ENCODE measurements at places on chromosomes 4 and X.

- DNase-seq, result no peak
These were observed 151.6 kb downstream of the LRBA start for GRCh38 chr4:150863456-150863855.

DNA sequence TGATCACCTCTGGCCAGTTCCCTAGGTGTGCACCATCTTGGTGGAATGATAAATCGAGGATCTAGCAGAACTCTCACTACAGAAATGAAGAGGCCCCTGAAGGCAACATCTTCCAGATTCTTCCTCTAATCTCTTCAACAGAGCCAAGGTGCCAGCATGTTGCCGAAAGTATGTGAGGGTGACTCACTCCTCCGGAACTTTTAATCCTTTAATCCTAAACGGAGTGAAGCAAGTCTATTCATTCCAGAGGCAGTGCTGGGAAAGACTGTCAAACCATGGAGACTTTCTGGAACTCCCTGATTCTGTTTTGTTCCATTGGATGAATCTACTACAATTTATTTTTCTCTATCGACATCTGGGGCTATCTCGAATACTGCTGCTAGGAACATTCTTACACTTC, 68.7 kb downstream of the SUPT20HL2 start:
- DNase-seq, result no peak

GRCh38 chrX:121642415-121642814, 595.0 kb downstream of the GLUD2 start:
- no peak for DNase-seq

GRCh38 chr4:158993891-158994290, 109.0 kb upstream of the RAPGEF2 start:
- DNase-seq, result no peak

GRCh38 chr4:15493411-15493810, 23.7 kb downstream of the CC2D2A start:
- no peak for DNase-seq

- no peak for DNase-seq
These were observed 4.8 kb downstream of the CAPN6 start for GRCh38 chrX:111265486-111265885.

GRCh38 chrX:69074726-69075125, 90.5 kb downstream of the PJA1 start:
- DNase-seq, result no peak

DNA sequence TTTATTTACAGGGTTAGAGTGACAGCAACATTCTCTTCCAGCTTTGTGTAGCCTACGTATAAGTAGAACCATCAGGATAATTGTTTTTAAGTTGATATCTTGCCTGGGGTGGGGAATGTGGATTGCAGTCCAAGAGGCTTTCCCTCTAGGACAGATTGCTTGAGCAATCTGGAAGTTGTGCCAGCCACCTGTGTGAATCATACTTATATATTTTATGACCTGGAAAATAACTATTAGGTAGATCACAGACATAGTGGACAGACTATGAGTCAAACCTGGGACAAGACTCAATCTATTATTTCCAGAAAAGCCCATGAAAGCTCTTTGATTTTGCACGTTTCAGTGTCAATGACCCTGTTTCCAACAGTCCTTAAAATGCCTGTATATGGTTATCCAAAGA, 98.9 kb downstream of the TLL1 start:
- no peak for DNase-seq

GRCh38 chrX:141638550-141638949, 49.0 kb downstream of the SPANXA2 start:
- DNase-seq, result no peak

DNA sequence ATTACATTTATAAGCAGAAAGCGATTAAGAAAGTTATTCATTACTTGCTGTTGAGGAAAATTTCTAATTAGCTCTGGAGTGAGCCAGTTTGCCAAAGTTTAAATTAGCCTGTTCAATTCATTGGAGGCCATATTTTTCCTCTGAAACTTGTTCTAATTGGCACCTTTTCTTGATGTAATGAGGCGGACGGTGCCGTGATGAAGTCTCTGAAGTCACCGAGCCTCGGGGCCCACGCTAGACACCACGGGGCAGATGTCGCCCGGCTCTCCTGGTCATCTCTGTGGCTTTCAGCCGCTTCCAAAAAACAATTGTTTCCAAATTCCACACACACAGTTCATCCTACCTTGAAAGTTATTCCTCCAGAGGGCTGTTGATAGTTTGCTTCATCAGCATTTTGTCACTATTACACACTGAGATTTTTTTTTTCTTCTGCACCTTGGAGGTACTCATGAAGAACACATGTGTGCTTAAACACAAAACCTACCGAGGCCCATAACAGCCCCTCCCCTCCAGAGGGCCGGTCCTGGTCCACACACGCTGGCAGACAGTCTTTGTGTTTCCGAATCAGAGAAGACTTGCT, 3.9 kb upstream of the CTAG2 start:
- no peak for DNase-seq

DNA sequence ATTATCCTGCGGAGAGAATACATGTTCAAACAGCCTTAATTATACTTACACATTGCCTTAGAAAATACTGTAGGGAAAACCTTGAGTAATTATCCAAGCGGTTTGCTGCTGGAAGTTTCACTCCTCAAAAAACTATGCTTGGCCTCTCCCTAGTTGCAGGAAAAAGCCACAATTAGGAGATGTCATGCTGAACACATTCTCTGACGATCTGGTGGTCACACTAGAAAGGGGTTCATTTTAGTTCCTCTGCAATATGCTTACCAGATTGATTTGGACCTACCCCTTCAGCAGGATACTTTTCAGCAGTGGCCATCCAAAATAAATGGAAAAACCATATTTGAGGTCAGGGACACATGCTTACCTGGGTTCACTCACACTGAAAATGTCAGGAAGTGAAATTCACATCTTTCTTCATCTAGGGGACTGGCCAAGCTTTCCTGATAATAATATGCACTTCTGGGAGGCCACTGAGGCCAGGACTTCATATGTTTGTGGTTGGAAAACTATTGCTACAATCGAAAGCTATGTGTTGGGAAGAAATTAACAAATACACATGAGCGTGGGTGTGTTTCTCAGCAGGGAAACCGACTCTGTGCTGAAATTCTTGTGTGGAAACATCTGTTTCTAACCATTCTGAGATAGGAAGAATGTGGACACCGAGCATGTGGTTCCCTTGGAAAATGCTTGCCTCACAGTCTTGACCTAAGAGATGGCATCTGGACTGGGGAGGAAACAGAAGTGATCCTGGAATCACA, 68.8 kb downstream of the ATXN3L start:
- no peak for DNase-seq

DNA sequence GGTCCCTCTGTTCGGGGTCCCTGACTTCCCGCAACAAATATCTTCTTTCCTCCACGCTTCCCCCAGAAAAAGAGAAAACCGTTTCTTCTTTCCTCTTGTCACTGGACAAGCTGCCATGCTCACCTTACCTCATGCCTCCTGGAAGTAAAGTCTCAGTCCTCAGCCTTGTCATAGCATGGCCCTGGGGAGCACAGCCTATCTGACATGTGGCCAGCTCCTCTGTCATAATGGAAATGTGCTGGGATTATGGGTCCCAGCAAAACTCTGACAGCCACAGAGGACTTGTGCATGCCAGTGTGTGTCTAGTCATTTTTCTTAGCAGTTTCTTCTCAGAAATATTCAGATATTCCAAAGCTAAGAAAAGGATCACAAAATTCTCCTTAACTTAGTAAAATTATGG, 122.4 kb downstream of the AASDH start:
- DNase-seq, result no peak

DNA sequence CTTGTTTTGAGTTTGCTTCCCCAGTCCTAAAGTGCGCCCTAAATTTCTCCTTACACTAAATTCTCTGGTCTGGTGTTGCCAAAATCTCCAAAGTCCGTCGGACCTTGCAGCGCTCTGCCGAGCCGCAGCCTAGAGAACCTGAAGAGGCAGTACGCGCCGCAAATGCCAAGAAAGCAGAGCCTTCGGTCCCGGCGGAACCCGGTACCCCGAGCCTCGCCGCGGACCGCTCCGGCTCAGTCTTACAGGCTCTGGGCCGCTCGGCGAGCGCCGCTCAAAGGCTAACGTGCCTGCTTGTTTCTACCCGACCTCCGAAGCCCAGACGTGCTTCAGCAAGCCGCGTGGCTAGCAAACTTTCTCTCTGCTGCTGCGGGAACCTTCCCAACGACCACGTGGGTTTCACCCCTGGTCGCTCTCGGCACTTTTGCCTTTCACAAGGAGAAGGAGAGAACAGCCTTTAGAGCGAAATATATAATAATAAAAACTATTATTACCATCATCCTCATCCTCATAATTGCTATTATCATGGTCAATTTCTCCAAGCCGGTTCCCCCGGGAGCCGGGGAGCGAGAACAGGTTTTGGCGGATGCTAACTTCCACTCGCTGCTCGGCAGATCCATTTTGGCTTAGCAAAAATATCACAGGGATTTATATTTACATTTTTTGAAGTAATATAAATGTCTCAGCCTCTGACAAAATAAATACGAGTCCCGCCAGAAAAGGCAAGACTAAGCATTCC, 2.2 kb upstream of the HTR2C start:
- no peak for DNase-seq

DNA sequence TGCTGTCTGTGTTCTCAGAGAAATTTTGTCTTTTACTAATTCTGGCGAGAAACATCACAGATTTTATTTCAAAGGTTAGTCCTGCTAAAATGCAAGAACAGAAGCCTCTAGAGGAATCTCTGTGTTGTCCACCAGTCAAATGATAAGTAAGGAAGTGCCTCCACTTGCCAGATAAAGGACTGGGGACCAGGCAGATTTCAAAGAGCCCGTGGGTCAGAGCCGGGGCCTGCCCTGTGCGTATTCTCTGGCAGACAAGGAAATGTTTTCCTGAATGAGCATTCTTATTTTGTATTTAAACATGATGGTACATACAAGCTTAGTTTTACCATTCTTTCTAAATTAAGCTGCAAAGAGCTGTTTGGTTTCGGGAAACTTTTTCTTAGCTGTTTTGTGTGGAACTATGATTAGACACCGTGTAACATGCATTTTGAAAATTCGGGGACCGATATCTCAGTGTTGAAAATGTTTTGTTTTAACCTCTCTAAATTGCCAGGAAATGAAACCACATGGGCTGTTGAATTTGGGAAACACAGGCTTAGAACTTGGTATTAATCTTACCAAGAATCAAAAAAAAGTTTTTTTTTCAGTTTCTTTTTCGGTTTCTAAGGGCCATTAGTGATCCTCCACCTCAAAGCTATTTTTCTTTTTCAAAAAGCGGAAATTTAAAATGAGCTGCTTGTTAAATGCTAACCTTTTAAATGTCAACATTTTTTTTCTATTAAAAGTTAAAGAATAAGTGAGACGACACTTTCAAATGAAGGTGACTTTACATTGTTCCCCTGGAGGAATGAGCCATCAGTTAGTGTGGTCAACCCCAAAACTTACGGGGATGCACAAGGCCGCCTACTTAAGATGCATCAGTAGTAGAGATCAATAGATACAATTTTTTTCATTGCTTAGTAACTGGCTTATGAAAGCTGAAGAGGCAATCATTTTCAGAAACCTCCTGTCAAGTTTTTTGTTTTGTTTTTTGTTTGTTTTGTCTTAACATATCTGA, 89.6 kb upstream of the MTM1 start:
- DNase-seq, result peak; percentile 30

DNA sequence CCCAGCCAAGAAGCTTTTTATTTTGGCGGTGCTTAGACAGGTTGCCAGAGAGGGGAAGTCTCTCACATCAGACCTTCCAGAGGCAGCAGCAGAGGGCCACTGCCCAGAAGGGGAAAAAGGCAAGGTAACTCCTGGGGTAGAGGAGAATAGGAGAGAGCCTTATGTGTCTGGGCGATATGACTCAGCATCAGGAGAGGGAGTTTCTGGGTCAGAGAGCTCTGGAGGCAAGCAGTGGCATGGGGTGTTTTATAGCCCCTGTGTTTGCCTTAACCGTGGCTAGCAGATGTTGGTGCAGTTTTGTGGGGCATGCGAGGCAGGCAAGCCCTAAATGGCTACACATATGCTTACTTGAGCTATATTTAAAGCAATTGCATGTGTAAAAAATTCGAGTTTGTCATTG, 8.3 kb upstream of the ZXDB start:
- DNase-seq, result no peak

DNA sequence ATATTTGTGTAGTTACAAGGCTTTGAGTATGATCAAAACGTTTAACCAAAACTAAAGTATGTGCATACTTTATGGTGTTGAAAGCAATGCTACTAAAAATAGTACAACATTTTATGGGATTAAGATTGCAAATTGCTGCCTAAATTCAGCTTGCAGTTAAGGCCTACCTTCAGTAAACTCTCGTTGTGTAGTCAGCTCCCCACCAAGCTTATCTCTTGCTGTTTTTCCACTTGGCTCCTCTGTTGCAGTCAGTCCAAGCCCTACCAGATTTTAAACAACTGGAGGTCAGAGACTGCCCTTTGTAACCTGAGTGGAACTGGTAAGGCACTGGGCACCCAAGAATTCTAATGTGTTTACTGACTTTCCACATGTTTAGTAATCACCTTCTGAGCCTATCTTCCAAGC, 25.7 kb downstream of the AFF1 start:
- no peak for DNase-seq

DNA sequence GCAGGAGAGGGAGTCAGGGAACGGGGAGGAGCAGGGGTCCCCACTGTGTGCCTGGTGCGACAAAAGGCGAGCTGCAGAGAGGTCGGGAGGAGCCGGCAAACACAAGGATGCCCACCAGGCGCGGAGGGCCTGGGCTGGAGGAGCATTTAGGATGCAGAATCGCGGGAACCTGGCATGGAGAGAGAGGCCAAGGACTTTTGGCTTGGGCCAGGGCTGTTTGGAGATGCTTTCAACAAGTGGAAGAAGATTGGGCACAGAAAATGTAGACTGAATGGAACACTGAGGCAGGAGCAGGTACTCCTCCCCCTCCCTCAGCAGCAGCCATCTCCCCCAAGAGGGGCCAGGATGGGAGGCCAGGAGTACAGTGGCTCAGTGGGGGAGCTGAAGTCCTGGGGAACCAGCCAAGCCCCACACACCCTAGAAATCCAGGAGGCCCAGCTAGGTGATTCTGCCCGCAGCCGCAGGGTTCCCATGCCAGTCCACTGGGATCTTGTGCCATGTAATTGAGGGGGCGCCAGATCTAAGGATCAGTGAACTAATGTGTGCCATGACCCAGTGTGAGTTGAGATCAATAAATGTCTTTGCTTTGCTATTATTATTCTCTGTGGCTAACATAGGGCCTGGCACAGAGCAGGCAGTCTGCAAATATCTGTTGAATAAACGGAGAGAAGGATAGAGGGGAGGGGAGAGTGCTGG, 1.1 kb upstream of the ABLIM2 start:
- DNase-seq, result no peak

DNA sequence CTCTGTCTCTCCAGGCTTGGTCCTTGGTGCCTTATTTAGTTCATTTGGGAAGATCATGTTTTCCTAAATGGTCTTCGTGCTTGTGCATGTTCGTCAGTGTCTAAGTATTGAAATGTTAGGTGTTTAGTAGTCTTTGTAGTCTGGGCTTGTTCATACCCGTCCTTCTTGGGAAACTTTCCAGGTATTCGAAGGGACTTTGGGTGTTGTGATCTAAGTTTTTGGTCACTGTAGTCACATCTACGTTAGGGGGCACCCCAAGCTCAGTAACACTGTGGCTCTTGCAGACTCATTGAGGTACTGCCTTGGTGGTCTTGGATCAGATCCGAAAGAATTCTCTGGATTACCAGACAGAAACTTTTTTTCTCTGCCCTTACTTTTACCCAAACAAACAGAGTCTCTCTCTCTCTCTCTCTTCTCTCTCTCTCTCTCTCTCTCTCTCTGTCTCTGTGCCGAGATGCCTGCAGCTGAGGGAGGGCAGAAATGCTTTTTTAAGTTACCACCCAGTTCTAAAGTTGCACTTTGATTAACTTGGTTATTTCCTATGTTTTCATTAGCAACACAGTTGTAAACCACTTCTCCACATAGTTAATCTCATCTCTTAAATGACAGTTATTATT, 67.6 kb upstream of the SLC7A3 start:
- peak; percentile 4 for DNase-seq

GRCh38 chr4:138666366-138666765, 349.2 kb upstream of the NOCT start:
- no peak for DNase-seq
